Activated CD8-positive, alpha-beta T cell treated with anti-CD3 and anti-CD28 coated beads, Interleukin-2, amount 10 ng/mL, durations not matched to agents 7 days and 5 days (primary cell): ENCODE measurements at places on chromosomes 16 and 17.

- DNase-seq = no peak
Measured at GRCh38 chr17:49093131-49093530, 39.4 kb upstream of the B4GALNT2 start.

- no peak for DNase-seq
Measured at GRCh38 chr16:68839831-68840230, 3.5 kb upstream of the TANGO6 start.

DNA sequence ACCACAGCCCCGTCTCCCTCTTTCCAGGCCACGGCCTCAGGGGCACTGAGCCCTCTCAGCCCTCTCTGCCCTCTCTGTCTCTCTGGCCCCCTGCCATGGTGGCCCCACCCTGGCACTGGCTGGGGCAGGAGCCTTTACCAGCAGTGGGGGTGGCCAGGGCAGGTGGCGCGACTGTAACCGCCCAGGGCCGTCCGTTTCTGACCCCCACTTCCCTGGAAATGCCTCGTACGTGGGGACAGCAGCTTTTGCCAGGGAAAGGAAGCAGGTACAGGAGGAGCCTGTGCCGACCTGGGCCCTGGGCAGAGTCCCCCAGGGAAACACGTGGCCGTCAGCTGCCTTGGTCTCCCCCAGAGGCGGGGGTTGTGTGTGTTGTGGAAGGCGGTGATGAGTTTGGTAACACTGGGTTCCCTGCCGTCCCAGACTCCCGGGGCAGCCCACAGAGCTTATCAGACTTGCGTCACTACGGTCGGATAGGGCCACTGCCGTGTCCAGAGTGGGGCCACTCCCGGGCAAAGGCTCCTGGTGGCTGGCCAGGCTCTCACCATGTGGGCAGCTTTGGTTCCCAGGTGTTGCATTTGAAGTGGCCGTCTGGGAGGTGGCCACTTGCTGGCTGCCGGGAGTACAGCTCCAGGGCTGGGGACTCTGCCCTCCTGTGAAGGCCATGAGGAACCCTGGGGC, 249.3 kb upstream of the CIBAR2 start:
- no peak for DNase-seq

- no peak for DNase-seq
Measured at GRCh38 chr16:6641091-6641490, 691.6 kb upstream of the RBFOX1 start.

DNA sequence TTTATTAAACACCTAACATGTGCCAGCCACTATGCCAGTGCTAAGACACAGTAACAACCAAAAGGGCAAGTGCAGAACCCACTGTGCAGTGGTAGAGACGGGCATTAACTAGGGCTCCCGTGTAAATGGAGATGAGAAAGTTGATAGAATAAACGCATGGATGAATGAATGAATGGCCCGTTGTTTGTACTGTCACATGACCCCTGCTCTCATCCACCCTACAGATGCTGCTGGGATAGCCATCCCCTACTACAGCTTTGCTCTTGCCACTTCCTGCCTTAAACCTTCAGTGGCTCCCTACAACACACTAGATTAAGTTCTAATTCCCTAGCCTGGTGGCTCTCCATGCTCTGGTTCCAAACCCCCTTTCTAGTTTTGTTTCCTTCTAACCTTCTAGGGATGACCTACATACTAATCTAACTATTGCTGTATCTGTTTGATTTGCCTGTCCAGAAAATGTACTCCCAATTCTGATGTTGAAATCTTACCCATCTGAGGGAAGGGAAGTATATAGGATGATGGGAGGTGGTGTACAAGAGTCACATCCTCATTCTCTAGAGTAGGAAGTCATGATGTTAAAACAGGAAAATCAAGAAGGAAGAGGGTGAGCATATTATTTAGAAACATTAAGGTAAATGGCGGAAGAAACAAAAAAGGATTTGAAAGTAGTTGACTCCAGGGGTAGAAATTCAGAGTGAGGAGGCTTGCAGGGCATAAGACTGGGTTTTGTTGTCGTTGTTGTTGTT, 11.4 kb upstream of the TNRC6C start:
- no peak for DNase-seq
